ENCODE measurements at places on chromosomes 4 and X.

- no peak for DNase-seq
These were observed 20.4 kb downstream of the USP46 start for GRCh38 chr4:52638717-52639116.

DNA sequence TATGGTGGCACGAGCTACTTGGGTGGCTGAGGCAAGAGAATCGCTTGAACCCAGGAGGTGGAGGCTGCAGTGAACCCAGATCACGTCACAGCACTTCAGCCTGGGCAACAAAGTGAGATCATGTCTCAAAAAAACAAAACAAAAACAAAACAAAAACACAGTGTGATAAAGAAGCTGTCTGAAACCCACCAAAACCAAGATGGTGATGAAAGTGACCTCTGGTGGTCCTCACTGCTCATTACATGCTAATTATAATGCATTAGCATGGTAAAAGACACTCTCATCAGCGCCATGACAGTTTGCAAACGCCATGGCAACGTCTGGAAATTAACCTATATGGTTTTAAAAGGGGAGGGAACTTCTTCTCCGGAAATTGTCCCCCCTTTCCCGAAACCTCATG, 29.4 kb upstream of the OPHN1 start:
- DNase-seq: no peak

DNA sequence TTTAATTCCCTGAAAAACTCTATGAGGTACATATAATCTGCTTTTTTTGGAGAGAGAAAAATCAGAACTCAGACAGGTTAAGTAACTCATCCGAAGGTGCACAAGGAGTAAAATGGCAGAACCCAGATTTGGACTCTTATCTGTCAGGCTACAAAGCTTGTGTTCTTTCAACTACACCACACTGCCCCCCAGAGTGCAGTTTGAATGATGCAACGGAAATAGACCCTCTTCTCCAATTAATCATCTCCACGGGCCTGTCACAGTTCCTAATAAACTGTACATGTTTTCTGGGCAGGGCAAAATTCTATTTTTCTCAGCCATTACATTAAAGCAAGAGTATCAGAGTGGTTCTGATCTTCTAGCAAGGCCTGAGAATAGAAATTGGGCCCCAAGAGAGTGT, 35.3 kb upstream of the DCX start:
- no peak for DNase-seq

GRCh38 chrX:3527811-3528210, 181.4 kb upstream of the MXRA5 start:
- DNase-seq: no peak

DNA sequence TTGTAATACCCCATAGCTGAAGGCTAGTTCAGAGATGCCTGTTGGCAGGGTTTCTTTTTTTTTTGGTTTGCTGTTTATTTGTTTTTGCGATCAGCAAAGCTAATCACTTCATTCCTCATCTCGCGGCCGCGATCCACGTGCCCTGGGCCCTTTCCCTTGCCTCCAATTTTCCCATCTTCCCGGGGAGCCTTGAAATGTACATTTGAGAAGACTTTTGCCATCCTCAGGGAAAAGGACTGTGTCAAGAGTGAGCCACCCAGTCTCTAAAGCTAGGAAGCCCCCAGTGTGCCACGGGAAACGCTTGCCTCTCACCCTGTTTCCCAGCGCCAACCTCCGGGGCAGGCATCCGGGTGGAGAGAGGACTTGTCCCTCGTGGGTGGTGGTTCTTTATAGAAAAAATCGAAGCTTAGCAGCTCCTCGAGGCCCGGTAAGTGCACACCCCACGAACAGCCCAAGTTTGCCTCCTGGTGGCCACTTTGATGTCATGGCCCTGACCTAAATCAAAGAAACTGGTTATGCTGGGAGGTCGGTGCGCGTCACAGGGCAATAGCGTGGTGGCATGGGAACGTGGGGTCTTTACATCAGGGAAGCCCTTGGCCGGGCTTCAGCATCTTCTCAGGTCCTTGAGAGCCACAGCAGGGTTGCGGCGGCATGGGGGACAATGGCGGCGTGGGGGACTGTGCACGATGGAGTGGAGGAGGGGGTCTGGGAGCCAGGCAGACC, 42.0 kb downstream of the MAP7D3 start:
- DNase-seq: no peak

- DNase-seq: no peak
These were observed 197.9 kb upstream of the SPRY1 start for GRCh38 chr4:123198706-123199105.

DNA sequence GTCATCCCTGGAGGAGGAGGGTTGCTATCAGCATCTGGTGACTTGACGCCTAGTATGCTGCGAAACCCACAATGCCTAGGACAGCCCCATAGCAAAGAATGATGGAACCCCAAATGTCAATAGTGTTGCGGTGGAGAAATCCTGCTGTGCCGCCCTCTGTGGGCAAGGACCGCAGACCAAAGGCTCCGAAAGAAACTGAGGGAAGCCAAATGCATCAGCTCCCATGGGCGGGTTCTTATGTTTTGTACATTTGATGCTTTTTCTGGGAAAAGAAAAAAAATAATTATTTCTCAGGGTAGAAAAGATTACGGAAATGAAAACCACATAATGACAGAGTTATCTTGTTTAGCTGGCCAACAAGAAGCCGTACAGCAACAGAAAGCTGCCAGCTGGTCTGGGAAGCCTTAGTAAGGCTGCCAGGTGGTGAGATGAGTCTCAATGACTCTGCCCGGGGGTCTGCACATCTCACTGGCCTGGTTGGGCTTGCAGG, 95.0 kb upstream of the TBL1X start:
- DNase-seq: no peak

DNA sequence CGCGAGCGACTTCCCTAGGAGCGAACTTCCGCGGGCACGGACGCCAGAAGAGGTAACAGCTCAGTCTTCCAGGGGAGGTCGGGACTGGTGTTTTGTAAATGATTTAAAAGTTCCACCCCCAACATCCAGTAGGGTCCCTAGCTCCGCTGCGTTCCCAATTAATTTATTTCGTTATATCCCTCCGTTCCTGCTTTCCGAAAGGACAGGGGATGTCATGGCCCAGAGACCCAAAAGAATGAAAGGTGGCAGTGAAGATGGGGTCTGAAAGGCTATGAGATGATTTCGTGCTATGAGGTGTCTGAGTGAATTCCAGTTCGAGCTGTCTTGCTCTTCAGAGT, 373 bp upstream of the SMIM43 start:
- no peak for DNase-seq

DNA sequence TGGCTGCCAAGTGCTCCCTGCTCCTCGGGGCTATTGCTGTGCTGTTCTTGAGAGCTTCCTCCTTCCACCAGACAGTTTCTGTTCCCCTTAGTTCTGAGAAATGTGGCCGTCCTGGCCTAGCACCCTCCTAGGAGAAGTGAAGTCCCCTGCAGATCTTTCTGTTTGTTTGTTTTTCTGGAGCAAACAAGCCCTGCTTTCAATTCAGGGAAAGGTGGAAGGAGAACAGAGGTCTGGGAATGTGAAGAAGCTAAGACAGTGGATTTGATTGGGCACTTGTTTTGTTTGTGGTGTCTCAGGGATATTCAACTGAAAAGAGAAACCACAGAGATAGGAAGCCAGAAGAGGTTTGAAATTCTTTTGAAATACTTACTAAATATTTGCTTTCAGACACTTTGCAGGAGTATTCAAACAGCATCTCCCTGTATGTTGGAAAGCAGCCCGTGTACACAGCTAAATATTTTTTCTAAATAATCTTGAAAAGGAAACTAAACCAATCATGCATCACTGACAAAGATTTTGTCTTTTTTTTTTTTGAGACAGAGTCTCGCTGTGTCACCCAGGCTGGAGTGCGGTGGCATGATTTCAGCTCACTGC, 36.5 kb upstream of the PPM1K start:
- DNase-seq: no peak

DNA sequence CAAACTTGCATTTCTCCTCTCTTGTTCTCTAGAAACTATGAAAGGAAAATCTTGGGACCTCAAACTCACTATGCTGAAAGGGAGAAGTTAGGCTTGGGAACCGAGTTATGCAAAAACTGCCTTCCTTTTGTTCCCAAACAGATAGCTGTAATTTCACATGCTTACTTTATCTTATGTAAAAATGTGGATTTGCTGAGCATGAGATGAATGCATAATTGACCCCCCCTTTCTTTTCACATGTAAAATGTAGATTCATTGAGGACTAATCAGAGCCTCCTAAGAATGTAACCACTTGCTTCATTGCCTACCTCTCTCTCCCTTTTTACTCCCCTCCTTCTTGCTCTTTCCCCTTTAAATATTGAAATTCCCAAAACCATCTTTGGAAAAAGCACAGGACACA, 18.0 kb downstream of the TBC1D9 start:
- DNase-seq: no peak

DNA sequence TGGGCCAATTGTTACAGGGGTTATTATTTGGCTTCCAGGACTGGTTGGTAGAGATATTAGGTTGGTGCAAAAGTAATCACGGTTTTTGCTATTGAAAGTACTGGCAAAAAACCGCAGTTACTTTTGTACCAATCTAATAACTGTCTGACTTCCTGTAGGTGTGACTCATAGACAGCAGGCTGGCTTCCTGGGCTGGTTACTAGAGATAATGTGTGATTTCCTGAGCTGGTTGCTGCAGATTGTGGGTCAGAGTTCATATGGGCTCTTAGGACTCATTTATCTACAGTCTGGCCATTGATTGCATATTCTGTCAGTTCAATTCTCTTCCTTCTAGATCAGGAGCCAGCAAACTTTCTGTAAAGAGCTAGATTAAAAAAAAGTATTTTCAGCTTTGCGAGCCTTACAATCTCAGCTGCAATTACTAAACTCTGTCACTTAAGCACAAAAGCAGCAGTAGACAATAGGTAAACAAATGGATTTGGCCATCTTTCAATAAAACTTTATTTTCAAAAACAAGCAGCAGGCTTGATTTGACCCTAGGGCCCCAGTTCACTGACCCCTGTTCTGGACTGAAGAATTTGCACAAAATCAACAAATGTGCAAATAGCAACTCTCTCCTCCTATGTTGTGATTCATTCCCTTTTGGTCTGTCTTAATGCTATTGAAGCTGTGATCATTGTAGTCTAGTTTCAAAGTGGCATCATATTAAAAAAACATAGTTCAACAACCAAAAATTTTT, 50.8 kb upstream of the BOD1L1 start:
- DNase-seq: no peak

DNA sequence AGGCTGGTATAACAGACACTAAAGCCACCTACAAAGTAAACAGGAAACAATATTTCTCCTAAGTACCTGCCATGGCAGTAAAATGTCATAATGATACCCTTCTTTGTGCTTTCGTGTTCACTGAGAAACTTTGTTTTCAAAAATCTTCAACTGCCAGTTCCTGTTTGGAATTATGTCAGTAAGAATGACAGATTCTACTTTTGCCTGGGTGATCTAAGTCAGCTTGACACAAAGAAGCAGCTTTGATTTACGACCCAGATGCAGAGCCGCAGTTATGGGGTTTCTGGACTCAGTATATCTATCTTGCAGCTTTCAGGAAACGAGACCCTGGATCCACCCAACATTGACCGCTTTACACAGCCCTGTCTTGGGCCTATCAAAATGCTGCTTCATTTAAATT, 71.2 kb downstream of the SNX25 start:
- no peak for DNase-seq

DNA sequence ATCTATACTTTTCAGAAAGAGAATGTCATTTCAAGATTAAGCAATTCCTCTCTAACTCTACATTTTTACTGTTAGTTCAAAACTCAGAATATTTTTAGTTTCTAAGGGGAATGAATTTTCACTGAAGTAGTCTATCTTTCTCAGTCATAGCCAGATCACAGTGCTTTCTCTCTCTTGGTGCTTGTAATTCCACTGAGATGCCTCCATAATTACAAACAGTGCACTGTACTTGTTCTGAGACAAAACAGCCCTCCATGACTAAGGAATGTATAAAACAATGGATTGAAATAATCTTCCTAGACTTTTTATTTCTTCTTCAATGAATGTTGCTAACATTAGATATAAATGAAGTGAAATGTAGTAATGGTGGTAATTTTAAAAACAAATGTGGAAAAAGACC, 603.2 kb upstream of the FAM241A start:
- DNase-seq: no peak

GRCh38 chr4:44149282-44149681, 299.3 kb downstream of the KCTD8 start:
- DNase-seq: no peak

DNA sequence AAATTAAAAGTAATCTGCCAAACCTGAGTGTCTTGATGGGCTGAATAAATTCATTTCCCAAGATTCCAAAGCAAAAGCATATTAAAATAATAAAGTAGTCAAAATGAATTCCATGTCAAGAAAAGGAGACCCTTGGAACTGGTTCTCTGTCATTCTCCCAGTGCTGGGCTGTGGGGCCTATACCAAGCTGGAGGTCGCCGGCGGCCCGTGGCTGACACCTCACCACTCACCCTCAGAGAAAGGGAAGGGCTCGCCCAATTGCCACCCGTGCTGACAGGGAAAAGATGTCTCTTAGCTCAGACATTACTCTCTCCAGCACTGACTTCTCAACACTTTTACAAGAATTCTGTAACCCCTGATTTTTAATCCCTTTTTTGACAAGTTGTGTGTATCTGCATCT, 51.7 kb downstream of the GATB start:
- peak; percentile 56 for DNase-seq

DNA sequence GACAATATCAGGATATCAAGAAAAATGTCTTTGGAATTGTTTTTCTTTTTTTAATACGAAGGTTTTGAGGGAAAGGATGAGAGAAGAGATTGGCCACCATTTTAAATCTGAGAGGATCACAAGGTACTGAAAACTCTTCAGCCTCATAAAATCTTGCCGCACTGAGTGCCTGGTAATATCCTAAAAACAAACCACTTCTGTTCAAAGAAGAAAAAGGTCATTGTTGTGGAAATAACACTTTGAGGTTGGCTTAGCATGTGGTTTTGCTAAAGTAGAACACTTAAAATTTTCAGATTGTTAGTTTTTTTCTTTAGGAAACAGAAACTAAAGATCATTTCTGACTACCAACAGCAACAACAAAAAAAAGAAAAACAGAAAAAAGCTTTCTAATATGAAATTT, 1.0 kb upstream of the CLDN22 start:
- DNase-seq: no peak

DNA sequence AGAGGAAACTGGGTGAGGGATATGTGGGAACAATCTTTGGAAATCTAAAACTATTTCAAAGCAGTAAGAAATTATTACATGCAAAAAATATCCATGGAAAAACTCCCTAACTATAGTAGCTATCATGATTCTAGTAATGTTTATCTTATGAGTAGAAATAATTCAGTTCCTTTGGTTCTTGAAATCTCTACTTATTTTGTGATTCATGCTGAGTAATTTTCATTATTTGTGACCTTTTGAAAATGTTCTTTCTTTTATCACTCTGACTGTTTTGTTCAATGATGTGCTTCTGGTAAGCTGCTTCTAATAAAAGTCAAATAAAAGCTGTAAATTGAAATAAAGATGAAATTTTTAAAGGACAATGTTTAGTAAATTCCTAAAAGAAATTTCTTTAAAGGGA, 40.4 kb upstream of the MAGEB10 start:
- DNase-seq: no peak

Measured in upper lobe of left lung (tissue), 6 donors.